ENCODE measurements at places on chromosomes 4 and X.

GRCh38 chr4:78168029-78168428, 110.9 kb downstream of the FRAS1 start:
- no peak for DNase-seq

- DNase-seq: no peak
These were observed 773 bp downstream of the SNCA start for GRCh38 chr4:89836031-89836745.

GRCh38 chrX:117840645-117841044, 276.0 kb downstream of the KLHL13 start:
- DNase-seq: no peak

GRCh38 chrX:69082055-69082752, 83.0 kb downstream of the PJA1 start:
- no peak for DNase-seq

GRCh38 chr4:118927974-118928373, 39.3 kb downstream of the SYNPO2 start:
- DNase-seq: no peak

DNA sequence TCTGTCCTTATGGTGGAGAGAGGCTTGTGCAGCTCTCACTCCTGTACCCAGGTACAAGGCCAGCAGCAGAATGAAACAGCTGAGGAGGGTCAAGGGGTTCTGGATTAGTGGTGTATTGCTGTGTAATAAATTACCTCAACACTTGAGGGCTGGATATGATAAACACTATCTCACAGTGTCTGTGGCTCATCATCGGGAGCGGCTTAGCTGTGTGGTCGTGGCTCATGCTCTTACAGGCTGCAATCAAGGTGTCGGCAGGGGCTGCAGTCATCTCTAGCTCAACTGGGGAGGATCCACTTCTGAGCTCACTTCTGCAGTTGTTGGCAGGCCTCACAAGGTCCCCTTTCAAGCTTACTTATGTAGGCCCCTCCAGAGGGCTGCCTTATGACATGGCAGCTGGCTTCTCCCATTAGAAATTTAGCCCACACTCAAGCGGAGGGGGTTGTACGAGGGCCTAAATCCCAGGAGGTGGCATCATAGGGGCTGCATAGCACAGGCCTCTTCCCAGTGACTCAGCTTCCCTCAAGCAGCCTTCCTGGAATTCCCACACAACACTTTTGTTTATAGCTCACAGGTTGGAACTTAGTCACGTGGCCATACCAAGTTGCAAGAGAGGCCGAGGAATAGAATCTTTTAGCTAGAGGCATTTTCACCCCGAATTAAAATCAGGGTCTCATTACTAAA, 148.2 kb upstream of the RPS6KA3 start:
- DNase-seq: no peak

DNA sequence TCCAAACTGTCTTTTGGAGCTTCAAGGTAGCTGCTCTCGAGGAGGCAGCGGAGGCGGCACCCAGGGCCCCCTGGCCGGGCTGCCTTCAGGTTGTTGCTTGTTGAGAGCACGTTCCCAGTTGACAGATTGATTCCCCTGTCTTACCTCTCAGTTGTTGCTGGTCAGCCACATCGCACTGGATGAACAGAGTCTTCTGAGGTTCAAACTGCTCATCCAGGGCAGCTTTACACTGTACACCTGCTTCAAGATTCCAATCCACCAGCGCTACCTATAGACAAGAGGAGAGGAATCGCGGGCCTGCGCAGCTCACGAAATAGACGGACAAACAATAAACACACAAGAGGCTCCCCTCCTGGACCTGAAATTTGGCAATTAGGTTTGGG, 497 bp downstream of the HPGD start:
- DNase-seq: no peak

GRCh38 chrX:124208660-124209059, 123.8 kb upstream of the TEX13D start:
- no peak for DNase-seq

DNA sequence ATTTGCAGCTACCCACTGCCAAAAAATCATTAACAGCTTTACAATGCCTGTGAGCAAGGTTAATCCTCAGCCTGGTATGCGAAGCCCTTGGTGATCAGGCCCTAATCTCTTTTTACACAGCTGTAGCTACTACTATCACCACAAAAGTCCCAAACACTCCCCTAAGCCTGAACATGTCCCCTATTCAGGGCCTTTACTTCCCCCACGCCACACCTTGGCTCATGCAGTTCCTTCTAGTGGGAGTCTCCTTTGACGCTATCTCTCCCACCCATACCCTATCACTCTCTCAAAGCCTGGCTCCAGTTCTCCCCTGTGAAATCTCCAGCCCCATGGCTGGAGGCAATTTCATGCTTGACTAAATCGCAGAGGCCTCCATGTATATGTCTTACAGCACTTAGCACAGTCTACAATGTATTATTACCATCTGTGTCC, 90.6 kb upstream of the CBR4 start:
- no peak for DNase-seq

- DNase-seq: no peak
These were observed 69.6 kb upstream of the ATXN3L start for GRCh38 chrX:13389501-13389900.

- DNase-seq: no peak
These were observed 14.8 kb upstream of the CXCL5 start for GRCh38 chr4:74013264-74013663.

DNA sequence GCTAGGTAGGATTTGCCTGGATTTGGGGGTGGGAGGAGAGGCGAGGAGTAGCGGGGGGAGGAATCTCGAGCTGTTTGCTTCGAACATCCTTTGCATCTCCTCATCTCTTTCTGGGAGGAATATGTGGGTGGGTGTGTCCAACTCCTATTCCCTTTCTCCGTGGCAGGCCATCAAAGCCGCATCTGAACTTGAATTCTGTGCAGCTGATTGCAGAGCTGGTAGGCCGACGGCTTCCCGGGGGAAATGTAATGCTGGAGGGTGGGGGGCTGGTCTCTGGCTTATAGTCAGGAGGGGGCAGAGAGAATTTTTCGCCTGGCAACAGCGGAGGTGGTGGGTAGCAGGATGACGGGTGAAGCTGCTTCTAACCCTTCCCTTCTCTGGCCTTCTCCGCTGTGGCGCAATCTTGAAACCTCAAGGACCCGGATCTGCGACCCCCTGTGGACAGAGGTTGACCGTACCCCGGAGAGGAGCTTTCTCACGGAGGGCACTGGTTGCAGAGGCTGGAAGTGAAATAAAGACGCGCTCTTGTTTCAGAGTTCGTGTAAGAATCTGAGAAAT, 628 bp downstream of the ZCCHC12 start:
- DNase-seq: no peak

GRCh38 chr4:26365537-26366150, 44.8 kb downstream of the RBPJ start:
- DNase-seq: no peak

DNA sequence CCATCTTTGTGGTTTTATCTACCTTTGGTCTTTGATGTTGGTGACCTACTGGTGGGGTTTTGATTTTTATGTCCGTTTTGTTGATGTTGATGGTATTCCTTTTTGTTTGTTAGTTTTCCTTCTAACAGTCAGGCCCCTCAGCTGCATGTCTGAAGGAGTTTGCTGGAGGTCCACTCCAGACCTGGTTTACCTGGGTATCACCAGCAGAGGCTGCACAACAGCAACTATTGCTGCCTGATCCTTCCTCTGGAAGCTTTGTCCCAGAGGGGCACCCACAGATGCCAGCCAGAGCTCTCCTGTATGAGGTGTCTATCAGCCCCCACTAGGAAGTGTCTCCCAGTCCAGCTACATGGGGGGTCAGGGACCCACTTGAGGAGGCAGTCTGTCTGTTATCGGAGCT, 199.3 kb upstream of the WDFY3 start:
- DNase-seq: no peak

DNA sequence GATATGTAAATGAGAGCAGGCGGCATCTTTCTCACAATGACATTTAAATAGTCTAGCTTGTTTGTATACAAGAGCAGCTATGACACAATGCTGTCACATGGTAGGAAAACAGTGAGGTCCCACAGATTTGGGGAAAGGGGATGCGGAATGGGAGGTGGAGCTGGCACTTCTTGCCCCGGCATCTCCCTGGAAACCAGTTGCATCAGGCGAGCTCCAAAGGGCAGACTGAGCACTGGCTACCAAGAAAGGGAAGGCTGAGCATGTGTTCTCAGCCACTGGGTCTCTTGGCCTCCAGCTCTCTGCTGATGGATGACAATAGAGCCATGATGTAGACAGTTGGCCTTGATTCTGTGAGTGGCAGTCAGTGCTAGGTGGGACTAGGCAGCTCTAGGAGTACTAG, 109.0 kb downstream of the UCHL1 start:
- DNase-seq: no peak

DNA sequence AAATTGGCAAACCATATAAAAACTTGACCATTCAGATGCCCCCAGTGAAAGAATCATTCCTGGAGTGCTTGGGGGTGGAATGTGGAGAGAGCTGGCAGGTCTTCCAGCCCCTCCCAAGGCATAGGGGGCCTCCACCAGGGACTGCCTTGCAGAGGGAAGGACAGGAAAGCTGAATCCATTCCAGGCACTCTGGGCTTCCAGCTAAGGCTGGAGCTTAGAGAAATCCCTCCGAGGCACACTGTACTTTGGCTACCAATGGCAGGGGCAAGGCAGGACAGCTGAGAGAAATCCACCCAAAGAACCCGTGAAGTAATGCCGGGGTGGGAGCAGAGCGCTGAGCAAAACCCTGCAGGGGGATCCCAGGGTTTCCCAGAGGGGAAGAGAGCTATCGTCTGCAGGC, 4.0 kb downstream of the CENPU start:
- no peak for DNase-seq

Data from stimulated activated CD4-positive, alpha-beta T cell treated with anti-CD3 and anti-CD28 coated beads, Interleukin-12 subunit alpha, Interleukin-12 subunit beta, amount 100 ng/mL, for 24 hours (primary cell).